ENCODE measurements at places on chromosomes 11 and 22.
A peak's percentile ranks its signal among the peaks of the same experiment; 100 is the strongest.

DNA sequence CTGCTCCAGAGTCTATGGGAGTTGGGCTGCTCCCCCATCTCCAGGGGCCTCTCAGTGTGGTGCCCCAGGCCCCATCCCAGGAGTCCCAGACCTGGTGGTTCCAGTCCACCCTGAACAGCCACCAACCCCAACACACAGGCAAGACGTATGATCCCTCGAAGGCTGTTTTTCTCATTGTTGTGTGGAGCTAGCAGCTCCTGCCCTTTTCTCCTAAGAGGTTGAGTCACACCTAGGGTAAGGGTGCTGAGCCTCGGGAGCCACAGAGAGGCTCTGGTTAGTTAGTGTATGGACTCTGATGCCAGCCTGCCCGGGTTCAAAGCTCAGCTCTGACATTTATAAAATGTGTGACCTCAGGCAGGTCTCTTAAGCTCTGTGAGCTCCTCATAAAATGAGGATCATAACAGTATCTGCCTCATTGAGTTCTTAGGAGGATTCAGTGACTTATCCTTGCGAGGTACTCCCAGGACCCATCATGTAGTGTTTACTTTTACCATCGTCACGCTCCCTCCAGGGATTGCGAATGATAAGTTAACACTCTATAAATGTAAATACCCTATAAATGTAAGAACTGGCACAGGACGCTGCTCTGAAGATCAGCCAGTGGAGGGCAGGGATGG, 47.2 kb downstream of the FBLN1 start:
- no peak for DNase-seq

GRCh38 chr11:62504158-62504973, 42.2 kb downstream of the AHNAK start:
- no peak for DNase-seq

DNA sequence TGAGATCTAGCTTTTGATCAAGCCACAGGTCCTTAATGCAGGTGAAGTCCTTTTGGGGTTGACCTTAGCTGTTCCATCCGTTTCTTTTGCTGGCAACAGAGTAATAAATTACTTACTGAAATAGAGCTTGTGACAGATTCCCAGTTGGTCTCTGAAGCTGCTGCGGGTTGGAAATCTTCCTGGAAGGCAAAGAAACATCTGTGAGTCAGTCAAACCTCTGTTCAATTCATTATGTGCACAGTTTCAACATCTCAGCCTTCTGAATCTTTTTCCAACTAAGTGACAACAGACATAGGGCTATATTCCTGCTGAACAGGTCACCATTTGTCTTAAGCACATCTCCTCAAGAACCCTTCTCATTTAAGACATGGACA, 88.9 kb upstream of the DDI1 start:
- no peak for DNase-seq

- peak; percentile 75 for DNase-seq
Observed at GRCh38 chr22:17742527-17742902, 31.8 kb downstream of the BID start.

DNA sequence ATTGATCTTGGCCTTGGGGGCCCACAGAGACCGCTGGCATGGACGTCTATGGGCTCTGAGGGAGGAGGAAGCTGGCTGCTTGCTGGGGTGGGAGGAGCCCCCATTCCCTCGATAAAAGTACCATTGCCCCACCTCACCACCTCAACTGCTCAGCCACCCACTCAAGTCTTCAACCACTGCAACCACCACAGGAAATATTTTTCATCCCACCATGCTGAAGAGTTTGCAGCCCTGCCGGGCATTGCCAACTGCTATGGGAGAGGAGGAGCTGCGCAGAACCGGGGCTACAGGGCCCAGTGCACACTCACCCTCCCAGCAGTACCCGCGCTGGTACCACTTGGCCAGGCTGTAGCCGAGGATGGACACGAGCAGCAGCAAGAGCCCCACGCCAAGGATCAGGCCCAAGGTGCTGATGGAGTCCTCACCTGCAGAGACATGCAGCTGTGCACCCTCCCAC, 29.2 kb downstream of the IL10RA start:
- no peak for DNase-seq

DNA sequence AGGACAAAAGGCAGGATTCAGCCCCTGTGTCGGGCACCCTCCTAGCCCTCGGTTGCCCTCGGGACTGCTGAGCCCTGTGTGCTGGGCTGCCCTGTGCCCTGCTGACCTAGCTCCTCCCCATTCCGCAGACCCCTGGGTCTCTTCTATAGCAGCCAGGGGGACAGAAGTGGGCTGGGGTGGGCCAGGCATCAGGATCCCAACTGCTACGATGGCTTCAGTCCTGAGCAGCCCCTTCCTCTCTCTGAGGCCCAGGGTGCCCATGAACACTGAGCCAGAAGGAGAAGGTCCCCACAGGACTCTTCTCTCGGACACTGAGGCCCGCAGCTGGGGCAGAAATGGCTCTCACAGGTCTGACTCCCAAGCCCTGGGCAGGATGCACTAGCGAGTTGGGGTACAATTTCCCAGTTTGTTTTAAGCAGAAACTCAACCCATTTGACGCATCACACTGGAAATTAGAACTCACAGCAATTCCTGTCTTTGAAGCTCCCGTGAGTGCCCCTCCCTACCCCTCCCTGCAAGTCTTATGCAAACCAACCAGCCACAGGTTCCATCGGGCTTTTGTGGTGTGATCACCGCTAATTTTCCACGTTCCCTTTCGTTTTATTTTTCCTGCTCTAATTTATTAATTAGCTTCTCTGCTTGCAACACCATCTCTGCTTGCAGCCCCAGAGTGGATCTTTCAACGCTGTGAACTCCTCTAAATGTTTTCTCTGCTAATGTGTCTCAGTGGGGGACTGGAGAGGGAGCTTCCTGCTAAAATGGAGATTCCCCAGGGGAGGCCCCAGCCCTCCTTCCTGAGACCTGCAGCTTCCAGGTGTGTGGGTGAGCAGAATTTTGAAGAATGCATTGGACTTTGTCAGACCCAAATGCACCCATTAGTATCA, 56.7 kb downstream of the PHF21B start:
- DNase-seq, result no peak

GRCh38 chr22:48431014-48431413, 1396.7 kb downstream of the BRD1 start:
- no peak for DNase-seq

DNA sequence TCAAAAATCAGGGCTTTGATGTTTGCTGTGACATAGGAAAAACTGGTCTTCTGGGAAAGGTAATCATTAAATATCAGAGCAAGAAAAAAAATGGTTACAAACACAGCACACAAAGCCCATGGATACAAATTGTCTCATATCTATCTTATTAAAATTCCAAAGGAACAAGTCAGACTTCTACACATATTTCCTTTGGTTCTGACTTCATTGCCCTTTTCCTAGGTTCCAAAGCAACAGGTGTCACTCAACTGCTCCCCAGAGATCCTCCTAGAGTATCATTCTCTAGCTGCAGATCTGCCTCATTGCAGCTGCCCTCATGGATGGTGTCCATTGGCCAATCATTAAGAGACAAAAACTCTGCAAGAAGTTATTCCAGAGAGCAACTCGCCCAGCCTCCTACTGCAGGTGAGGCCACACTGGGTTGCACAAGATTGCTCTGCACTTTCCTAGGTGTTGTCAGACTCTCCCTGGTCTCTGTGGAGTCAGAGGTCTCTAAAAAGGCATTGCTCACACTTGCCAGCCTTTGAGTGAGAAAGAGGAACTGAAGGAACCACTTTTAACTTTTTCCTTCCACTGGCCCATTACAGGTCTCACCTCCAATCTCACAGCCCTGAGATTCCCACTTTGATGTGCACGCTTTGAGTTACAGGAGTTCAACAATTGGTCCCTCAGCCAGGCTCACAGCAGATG, 5.7 kb downstream of the DRICH1 start:
- no peak for DNase-seq

- DNase-seq, result no peak
Observed at GRCh38 chr22:25206998-25207397, 7.3 kb downstream of the CRYBB3 start.

DNA sequence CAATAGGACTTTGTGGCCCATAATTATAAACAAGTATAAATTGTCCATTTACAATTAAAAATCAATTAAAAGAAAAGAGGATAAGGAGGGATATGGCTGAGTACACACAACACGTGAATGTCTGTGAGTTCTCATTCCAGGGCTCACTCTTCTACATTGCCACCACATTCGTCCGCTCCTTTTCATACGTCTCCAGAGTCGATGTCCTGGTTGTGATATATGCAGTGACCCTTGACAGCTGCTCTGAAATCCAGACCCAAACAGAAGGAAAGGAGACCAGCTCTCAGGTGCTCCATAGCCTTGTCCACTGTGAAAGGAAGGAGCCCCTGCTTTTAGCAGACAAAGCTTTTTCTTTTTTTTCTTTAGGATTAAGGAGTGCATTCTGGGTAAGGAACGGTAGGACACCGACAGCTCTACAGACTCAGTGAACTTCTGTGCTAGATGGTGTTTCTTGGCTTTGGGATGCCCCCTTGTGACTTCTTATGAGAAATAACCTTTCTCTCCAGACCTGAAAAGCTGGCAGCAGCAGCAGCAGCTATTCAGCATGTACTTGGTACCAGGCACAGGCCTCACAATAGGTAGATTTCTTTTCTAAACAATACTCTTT, 19.7 kb upstream of the DNAJB13 start:
- no peak for DNase-seq

- DNase-seq, result no peak
Observed at GRCh38 chr22:45335021-45335818, 25.5 kb downstream of the FAM118A start.

DNA sequence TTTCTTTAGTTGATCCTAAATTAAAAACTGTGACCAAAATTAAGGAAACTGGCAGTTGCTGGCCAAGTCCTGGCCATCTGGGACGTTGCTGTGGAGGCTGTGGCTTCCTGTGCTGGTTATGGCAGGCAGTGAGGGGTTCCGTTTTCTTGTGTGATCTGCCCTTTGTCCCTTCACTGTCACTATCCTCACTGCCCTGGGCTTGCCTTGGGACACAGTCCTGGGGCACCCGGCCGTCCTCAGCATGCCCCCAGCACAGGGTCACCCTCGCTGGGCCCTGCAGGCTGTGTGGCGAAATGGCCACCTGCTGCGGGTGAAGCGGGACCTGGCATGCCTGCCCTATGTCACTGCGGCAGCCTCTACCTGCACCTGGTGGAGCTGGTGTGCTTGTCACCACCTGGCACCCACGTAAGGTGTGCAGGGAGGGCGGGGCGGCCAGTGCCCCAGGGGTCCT, 52.5 kb upstream of the SLC22A12 start:
- DNase-seq, result no peak

GRCh38 chr11:120563703-120564572, 52.4 kb downstream of the GRIK4 start:
- no peak for DNase-seq

DNA sequence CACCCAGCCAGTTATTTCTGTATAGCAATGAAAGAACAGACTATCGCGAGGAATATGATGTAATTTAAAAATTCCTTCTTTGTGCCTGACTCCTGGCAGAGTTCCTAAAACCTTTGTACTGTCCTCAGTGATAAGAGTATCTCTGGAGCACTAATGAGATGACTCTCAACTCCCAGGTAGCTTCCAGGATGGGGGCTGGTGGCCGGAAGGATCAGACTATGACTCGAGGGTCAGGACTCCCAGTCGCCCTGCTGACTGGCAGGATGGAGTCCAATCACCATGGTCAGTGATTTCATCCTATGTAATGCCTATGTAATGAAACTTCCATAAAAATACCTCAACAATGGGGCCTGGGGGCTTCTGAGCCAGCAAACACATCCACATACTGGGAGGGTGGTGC, 135.1 kb downstream of the SHANK2 start:
- no peak for DNase-seq

GRCh38 chr11:47083913-47084312, 92.8 kb downstream of the ARFGAP2 start:
- DNase-seq, result no peak

GRCh38 chr11:118634431-118635236, 27.2 kb downstream of the PHLDB1 start:
- peak; percentile 9 for DNase-seq

GRCh38 chr22:29997516-29997915, 82.7 kb upstream of the HORMAD2 start:
- DNase-seq, result no peak

DNA sequence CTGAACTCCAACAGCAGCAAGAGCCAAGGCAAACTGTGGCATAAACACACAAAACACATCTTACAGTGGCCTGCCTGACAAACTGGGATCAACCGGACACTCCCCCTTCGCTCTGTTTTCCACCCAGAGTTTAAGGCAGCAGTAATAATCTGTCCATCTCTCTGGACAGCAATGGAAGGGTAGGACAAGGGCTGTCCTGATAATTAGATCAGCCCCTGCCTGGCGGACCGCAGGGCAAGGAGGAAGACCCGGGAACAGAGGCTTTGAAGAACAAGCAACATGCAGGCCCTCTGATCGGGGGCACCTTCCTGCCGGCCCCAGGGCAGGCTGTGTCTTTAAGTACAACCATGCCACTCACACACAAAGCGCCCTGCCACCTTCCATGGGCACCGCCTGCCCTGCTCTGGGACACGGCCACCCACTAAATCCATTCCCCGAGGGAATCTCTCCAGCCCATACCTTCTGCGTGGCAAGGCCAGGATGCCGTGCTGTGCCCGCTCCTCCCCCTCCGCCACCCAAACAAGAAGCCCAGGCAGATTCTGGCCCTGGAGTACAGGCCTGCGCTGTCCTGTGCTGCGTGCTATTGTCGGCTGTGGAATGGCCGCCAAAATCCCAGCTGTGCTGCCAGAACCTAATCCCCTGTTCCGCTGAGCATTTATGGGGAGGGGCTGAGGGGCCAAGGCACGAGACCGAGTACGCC, 38.8 kb downstream of the NUMA1 start:
- DNase-seq, result peak; percentile 52

DNA sequence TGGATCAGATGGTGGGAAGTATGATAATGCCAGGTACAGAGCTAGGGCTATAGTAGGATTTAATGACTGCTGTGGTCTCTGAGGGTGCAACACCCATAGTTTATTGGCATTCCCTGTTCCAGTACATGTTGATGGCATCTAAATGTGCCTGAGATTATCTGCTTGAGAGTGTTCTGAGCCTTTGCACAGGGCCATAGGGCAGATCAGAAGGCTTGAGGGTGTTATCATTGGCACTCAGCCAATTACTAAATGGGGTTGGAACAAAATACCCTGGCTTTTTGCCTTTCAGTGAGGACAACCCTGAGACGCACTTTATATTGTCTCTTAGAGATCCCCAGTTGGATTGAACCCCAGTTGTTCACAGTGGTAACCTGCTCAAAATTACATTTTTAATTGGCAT, 6.7 kb downstream of the SLC5A12 start:
- DNase-seq, result no peak

DNA sequence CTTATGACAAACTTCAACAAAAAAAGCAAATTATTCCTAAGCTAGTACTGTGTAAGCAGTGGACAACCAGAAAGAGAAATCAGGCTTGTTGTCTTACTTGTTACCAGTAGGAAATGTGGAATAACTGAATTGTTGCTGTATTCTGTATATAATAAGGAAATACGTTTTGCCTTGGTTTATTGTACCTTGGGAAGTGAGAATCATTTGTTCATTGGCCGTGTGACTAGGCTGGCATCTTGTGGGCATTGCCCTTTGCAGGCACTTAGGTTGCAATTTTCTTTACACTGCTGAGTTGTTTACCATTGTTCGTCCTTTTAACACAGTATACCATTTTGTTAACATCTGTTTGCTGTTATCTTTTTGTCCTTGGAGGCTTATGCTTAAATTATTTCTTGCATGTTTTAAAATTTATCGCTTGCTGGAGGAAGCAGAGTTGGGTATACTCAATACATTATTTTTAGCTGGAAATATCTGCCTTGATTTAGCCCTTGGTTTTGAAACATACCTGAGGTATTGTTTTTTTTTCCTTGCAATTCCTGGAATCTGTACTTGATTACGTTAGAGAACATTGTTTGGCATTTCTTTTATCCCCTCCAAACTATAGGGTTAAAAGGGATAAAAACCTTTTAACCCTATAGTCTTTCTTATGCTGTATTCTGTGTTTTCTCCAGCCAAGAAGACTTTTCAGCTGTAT, 109.3 kb downstream of the DDX10 start:
- DNase-seq, result no peak

- no peak for DNase-seq
Observed at GRCh38 chr11:84549217-84549616, 1077.9 kb downstream of the DLG2 start.

All from activated CD4-positive, alpha-beta T cell treated with anti-CD3 and anti-CD28 coated beads, Interleukin-2, amount 50 U/mL, for 48 hours (primary cell).